CD4-positive, alpha-beta T cell treated with Interleukin-12 subunit alpha and Interleukin-12 subunit beta, for 1 hour (primary cell): ENCODE measurements at places on chromosomes 7 and 10.

DNA sequence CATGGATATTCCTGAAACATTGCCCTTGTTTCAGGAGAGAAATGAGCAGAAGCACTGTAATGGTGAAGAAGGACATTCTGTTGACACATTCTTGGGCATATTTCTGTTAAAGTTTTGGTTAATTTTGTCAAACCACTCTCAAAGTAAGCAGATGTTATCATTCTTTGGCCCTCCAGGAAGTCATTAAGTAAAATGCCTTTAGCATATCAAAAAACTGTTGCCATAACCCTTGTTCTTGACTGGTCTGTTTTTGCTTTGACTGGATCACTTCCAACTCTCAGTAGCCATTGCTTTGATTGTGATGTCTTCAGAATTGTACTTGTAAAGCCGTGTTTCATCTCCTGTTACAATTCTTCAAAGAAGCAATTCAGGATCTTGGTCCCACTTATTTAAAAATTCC lies 404.3 kb upstream of the LRRTM3 start:
- DNase-seq = no peak

DNA sequence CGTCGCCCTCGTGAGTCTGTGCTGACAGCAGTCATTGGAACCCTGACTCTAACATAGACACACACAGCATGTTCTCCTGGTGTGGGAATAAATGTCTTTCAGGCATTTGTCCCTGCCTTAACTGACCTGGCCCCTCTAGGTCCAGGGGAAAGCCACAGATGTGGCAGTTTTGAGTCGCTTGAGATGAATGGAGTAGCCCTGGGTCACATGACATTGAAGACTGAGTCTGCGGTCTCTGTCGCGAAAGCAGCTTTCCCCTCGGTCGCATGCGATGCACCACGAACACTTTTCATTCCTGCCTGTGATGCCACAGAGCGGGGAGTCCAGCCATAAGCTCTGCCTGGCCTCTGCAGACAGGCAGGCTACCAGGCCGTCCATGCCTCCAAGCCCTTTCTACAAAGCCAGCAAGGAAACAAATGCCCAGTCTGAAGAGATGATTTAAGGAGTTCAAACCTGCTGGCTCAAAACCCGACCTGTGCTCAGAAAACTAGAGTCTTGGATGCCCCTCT lies 172.3 kb downstream of the WDR37 start:
- no peak for DNase-seq

DNA sequence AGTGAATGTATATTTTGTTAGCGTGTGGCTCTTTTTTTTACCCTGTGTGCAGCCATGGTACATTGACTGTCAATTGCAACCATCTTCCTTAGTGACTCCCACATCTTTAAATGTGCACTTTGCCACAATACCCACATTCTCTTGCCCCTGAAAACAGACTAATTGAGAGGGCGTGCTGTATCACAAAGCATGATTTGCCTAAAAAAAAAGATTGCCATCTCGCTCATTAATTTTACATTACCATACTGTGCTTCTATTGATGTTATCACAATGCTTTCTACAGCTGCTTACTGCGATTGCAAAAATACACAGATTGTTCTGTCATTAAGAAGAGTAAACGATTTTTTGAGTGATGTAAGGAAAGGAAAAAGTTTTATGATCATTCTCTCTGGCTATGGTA lies 613.1 kb upstream of the NRP1 start:
- no peak for DNase-seq

GRCh38 chr7:67470256-67470751 lies 473.7 kb downstream of the TYW1 start:
- DNase-seq = no peak

- DNase-seq = no peak
Observed at GRCh38 chr10:27998954-27999275, at the start of gene ODAD2. TSS of gene ODAD2 (minus strand) at chr10:27999079. CDS start at chr10:27995142, 3,937 bp downstream.

DNA sequence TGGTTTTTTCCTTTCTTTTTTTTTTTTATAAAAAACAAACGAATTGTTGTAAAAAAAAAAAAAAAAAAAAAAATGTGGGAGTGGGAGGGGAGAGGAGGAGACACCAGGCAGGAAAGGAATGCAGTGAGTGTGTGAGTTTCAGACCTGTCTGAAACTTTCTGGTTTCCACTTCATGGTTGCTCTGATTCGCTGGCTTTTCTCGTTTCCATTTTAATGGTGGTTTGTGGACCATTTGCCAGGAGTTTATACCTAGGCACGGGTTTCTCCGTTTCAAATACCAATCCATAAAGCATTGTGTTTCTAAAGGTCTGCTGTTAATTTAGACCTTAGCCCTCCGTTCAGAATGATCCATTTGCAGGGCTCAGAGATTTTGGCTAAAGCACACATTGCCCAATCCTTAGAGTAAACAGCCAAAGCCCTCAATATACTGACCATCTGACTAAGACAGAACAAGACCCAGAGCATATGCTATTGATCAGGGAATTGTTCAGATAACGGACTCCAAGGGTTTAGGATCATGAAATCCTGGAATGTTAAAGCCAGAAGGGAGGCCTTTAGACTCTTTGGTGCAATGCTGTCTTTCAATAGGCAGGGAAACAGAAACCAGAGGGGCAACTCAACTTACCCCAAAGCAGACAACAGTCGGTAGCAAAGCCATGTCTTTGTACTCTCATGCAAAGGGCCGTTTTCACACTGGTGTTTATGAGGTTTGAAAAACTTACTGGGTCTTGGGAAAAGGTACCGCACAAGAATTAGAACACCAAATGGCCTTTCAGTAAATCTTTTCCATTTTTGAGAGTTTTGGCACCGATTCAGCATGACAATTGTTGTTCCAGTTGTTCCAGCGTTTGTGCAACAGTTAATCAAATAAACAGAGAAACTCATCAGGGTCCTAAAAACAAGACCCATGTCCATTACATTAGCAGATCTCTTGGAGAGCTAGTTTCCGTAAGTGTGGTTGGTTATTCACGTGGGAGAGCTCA lies 94.3 kb upstream of the AGBL3 start:
- DNase-seq = no peak

DNA sequence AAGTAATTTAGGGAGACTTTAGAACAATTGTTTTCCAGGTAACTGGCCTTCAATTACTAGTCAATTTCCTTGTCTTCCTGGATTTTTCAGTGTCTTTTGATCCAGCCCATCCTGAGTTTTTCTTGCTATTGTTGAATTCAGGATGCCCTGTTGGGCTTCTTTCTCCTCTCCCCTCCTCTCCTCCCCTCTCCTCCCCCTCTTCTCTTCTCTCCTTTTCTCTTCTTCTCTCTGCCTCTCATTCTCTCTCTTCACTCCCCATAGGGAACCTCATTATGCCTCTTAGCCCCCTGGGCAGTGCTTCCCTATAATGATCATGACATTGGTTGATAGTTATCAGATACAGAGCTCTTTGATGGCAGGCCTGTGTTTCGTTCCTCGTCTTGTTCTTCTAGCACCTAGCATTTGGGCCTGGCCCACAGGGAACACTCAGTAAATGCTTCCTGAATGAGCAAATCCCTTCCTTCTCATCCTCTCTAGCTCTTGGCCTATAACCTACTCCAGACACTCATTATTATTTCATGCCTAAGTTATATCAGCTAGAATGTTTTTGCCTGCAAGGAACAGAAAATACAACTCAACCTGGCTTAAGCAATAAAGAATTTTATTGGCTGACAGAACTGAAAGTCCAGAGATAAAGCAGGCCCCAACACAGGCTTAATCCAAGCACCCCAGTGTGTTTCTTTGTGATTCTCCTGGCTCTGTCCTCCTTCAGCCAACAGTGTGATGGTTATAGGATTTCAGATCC lies 56.8 kb downstream of the CACNB2 start:
- DNase-seq = no peak

DNA sequence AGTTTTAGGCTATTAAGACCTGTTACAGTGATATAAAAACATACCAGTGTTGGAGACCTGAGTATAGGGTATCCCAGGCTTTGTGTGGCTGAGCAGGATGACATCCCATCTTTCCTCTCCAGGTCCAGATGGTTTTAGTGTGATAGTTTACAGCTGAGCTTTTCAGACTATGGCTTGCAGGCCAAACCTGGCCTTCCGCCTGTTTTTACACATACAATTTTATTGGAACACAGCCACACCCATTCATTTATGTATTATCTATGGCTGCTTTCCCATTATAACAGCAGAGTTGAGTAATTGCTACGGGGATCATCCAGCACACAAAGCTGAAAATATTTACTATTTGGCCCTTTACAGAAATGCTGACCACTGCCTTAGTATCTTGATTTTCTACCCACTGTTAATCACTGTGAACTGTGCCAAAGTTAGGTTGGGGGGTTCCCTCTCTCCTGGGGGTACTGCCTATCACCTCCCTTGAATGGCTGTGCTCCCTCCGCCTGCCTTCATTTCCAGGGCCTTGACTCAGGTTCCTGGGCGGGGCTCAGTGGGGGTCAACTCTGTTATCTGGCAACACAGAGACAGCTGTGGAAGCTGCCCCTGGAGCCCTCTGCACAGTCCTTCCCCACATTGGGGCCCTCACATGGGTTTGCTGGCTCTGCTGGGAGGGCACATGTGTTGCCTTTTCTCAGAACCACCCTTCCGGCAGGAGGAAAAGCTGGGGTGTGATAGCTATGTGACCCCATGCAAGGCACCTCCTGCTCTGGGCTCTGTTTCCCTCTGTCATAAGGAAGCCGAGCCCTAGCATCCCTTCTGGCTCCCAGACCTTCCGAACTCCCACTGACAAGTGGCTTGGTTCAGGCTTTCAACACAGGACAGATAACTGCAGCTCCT lies 40.3 kb upstream of the SH2D4B start:
- DNase-seq = no peak

- DNase-seq = no peak
Observed at GRCh38 chr7:158244430-158244829, 343.2 kb downstream of the PTPRN2 start.

- no peak for DNase-seq
Observed at GRCh38 chr7:142960955-142961512, 1.1 kb downstream of the KEL start.

DNA sequence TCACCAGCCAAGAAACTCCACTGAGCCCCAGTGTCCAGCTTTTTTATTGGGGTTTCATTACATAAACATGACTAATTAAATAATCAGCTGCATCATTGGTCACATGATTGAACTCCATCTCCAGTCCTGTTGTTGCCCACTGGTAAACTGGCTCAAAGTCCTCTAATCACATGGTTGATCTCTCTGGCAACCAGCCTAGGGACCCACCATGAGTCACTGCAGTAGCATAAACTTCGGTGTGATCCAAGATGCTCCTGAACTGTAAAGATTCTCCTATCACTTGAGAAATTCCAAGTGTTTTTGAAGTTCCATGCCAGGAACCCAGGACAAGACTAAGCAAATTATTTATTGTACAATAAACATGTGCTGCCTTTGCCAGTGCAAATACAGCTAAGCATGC lies 130.4 kb upstream of the AUTS2 start:
- no peak for DNase-seq

DNA sequence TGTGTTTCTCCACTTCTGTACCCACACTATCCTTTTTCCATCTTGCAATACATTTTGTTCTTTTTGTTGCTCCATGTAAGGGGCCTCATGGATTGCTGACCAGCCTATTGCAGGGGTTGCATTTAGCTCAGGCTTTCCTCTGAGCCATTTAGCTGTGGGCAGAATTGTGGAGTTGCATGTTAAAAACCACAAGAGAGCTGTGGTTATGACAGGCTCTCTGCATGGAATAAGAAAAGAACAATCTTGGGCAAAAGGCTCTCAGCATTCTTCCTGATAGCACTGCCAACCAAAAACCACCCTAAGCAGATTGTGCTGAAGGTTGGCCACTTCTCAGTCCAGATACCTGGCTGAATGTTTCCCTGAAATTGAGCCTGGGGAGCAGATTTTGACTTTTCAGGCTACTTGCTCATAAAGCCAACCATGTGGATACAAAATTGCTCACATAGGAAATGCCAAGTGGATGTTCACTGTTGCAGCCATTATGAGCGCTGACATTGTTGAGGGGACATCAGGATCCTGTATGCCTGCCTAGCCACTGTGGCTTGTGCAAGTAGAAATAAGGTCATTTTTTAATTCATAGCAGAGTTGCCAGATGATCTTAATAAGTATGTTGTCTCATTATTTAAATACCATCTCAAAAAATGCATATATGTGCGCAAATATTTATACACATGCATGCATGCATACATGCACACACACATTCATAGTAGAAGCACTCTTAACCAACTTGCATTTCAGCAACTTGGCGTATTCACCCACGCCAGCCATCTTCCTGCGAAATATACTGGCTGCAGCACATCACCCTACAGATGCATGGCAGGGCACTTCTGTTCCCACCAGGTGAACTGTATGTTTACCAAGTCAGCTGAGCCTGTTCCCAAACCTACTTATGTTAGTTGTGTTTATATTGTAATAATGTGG lies 695.4 kb downstream of the LRMDA start:
- DNase-seq = no peak

GRCh38 chr10:71287456-71287855 lies 31.6 kb upstream of the SLC29A3 start:
- DNase-seq = no peak

- no peak for DNase-seq
Observed at GRCh38 chr10:84193846-84194423, 402 bp upstream of the CDHR1 start.

DNA sequence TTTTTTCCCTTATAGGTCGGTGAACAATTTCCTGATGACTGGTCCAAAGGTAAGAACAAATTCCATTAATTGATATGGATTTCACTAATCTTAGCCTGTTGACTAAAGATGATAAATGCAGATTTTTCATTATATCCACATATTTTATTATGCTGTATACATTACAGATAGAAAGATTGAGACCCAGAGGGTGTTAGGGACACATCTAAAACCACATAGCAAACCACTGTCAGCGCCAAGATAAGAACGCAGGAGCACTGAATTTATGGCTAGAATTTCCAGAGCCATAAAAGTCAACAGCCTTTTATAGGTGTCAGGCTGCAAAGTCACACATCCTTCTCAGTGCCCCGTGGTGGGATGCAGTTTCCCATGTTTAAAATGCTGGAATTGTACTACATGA lies 16.2 kb downstream of the WNT8B start:
- no peak for DNase-seq

GRCh38 chr10:76129213-76129612 lies 697.8 kb downstream of the LRMDA start:
- DNase-seq = no peak

DNA sequence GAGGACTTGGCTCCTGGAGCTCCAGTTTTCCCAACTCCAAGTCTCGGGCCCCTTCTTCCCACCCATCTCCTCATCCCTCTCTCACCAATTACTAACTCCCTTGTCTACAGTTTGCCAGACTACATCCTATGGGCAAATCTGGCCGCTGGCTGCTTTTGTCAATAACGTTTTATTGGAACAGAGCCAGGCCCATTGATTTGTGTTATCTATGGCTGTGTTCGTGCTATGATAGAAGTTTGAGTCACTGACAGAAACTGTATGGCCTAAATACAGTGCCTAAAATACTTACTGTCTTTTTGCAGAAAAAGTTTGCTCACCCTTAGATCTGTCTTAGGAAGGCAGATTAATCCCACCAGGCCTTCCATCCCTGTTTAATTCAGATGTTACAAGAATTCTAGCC lies 71.3 kb downstream of the PIP4K2A start:
- no peak for DNase-seq
